ENCODE measurements at places on chromosomes 5 and 9.

- DNase-seq: no peak
Observed at GRCh38 chr9:86321373-86321772, 32.8 kb downstream of the TUT7 start.

- peak; percentile 86 for DNase-seq
Observed at GRCh38 chr5:176596689-176597416, 13.1 kb downstream of the GPRIN1 start.

- DNase-seq: no peak
Observed at GRCh38 chr9:113298311-113298710, 4.9 kb downstream of the RNF183 start.

DNA sequence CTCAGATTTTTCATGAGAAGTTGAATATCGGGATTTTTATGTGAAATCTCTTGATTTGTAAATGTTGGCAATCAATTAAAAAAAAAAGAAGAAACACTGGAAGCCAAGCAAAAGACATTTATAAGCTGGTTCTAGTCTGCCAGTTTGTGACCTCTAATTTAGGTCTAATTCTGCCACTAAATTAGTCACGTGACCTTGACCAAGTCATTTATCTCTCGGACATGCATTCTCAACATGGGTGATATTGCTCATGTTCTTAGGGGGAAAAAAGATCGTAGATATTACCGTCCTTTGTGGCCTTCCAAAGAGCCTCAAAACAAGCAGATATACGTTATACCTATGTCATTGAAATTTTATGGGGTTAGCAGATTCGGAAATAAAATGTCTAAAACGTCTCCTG, 52.9 kb upstream of the PTPDC1 start:
- no peak for DNase-seq
